HT-29 (cell line): ENCODE measurements at places on chromosomes 1 and 21. TPM values are rescaled to one million over a fixed set of nuclear protein-coding genes. Genes with fewer than 3 reads are reported as not detected.

DNA sequence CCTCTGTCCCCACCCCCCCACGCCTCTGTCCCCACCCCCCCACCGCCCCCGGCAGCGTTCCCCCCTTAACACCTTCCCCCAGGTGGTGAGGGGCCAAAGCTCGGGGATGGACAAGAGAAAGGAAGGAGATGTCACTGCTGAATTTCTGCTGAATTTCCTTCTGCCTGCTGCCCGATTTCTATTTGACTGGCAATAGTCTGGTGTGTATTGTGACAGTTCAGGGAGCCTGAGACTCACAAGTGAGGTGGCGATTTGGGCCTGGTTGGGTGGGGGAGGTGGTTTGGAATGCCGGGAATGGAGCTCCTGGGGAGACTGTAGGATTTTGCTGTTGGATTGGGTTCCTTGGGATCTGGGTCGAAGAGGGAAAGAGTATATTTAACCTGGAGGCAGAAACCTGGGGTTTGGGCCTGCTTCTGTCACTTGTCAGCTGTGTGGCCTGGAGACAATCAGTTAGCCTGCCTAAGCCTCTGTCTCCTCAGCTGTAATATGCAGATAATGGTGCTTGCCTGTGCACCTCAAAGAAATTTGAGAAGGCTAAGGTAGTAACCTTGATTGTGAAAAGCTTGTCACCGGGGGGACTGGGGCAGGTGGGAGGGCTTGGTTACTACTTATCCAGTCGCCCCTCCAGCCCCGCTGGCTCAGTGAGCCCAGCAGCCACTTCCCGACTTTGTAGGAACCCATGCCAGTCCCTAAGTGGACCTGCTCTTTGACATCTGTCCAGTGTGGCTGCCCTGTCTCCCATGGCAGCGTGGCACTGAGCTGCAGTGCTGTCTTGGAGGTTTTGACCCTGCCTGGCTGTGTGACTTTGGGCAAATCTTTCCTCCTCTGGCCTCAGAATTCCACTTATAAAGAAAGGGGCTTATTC lies 7.7 kb upstream of the LMNA start:
- peak; percentile 55 for DNase-seq

GRCh38 chr1:209607795-209608178 lies 24.3 kb downstream of the CAMK1G start:
- DNase-seq = no peak

DNA sequence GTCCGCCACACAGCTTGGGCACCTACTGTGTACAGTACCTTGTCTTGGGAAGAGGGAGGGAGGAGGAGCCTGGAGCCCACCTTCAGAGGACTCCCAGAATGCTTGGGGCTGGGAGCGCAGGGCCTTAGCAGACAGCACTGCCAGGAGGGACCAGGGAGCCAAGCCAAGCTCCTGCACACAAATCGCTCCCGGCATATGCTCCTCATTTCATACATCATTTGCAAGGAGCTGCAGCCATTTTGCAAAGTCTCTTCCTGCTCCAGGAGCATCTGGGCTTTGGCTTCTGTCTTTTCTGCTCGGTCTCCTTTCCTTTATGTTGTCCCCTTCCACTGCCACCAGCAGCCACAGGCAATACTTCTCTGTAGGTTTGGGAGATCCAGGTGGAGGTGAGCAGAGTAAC lies 175.2 kb upstream of the ZC3H12A start:
- no peak for DNase-seq

DNA sequence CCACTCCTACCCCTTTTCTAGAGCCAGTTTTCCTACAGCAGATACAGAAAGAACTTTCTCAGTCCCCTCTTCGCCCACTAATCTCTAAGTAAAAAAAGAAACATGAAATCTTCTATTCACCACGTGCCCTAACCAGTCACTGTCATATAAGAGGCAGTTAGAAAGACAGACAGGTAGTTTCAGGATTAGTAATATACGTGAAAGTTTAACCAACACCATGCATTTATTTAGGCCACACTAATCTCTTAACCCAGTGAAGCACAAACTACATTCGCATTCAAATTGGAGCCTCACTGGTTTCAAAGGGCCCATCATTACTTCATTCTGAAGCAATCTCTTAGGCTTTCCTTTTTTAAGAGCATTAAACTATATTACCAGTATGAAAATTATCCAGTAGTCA lies 10.1 kb downstream of the GPATCH2 start:
- DNase-seq = no peak

SLC25A34 gene
- 0.23 TPM in 1 of 2 replicates, not detected in the other for total RNA-seq
